Fibroblast of lung (primary cell): ENCODE measurements at places on chromosomes 4 and X.

- DNase-seq = no peak
- H3K27ac ChIP-seq = no peak overlapping the region
- no peaks in the 10 kb centered on the region for H3K36me3 ChIP-seq
- H3K4me3 ChIP-seq = no peak overlapping the region
- H3K4me1 ChIP-seq = no peaks in the 10 kb centered on the region
These were observed 465.2 kb upstream of the IGFBP7 start for GRCh38 chr4:57575426-57575825.

- H3K4me3 ChIP-seq = no peak overlapping the region
- H3K36me3 ChIP-seq = peaks cover 2% of the 10 kb centered on the region
- no peaks in the 10 kb centered on the region for H3K27me3 ChIP-seq
- no peak for DNase-seq
- peaks cover 2% of the 10 kb centered on the region for H3K4me1 ChIP-seq
These were observed 104.5 kb upstream of the NAP1L5 start for GRCh38 chr4:88802138-88802537.

DNA sequence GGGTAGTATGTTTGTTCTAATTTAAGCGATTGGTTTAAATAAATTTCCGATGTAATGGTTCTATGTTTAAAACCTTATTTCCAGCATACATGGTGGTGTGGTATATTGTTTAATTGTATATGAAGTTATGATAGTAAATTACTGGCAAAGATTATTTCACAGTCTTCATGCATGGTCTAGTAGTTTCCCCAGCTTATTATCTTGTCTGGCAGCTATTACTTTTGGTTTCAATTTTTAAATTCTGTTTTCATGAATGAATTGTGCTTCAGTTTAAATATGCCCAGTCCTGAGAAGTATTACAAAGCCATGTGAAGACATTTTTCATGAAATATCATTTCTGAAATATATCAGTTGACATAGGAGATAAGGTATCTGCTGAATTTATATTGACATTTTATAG, 6.3 kb downstream of the ALG13 start:
- H3K27me3 ChIP-seq = no peaks in the 10 kb centered on the region
- no peak for DNase-seq
- no peak overlapping the region for H3K4me3 ChIP-seq
- no peak overlapping the region for H3K27ac ChIP-seq

DNA sequence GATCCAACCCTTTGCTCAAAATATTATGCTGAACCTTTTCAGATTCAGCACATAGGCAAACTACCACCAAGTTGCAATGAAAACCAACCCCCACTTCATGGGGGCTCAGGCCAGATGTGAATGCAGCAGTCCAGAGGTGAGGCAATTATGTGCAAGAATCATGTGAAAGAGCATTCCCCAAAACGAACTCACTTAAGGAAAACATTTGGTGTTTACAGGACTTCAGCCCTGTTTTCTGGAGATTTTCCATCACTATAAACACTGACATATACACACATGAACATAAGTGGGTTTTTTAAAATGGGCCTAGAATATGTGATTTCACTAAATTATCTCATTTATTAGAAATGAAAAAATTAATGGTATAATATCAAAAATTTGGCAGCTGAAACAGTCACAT, 31.5 kb downstream of the BMP3 start:
- DNase-seq = no peak
- no peak overlapping the region for H3K27ac ChIP-seq
- H3K36me3 ChIP-seq = no peaks in the 10 kb centered on the region
- H3K4me3 ChIP-seq = no peak overlapping the region
- no peaks in the 10 kb centered on the region for H3K4me1 ChIP-seq
- H3K27me3 ChIP-seq = no peaks in the 10 kb centered on the region

DNA sequence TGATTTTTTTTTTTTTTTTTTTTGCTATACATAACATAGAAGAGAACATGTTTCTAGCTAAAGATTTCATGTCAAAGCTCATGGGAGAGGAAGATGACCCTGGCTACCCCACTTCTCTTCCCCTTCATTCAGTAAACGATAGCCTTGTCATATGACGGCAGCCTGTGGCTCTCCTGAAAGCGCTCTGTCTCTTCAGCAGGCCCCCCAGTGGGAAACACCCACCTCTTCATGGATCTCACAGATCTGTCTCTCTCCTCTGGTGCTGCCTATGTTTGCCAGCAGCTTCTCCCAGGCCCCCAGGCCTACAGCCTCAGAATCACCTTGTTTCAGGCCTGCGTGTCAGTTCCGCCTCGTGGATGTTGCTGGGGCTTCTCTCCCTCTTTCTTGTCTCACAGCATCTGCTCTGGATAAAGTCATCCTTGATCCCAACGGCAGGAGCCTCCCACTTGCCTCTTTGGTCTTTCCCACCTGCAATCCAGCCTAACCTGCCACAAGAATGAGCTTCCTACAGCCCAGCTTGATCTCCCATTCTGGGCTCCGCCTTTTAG, 34.6 kb downstream of the RHOH start:
- no peaks in the 10 kb centered on the region for H3K27me3 ChIP-seq
- H3K27ac ChIP-seq = no peak overlapping the region
- H3K4me1 ChIP-seq = no peaks in the 10 kb centered on the region
- H3K4me3 ChIP-seq = no peak overlapping the region
- DNase-seq = no peak

- no peak overlapping the region for H3K27ac ChIP-seq
- H3K27me3 ChIP-seq = no peaks in the 10 kb centered on the region
- H3K4me1 ChIP-seq = peaks cover 8% of the 10 kb centered on the region
- H3K4me3 ChIP-seq = no peak overlapping the region
- no peaks in the 10 kb centered on the region for H3K36me3 ChIP-seq
These were observed 10.3 kb downstream of the AFAP1 start for GRCh38 chr4:7929118-7929951.

DNA sequence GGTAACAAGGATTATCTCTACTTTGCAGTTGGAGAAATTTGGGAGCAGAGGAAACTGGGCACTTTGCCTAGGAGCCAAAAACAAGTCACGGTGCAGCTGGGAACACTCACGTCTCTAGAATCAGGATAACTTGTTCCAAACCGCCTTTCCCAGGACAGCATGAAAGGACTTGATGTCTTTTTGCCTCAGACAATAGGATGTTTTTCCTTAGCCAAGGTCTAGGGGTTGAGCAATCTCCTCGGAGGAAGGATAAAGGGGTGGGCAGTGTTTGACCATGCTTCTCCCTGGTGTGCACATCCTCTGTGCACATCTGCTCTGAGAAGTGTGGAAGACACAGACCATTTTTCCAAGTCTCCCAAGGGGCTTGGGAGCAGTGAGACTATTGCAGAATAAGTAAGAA, 1.7 kb upstream of the SPARCL1 start:
- DNase-seq = peak; percentile 66
- H3K27me3 ChIP-seq = no peaks in the 10 kb centered on the region
- no peak overlapping the region for H3K27ac ChIP-seq
- H3K4me3 ChIP-seq = no peak overlapping the region
